ENCODE measurements at places on chromosomes 16 and 17. TPM values are rescaled to one million over a fixed set of nuclear protein-coding genes. Genes with fewer than 3 reads are reported as not detected.

Gene RAB11FIP4
- total RNA-seq: not detected

Gene NMRAL1
- total RNA-seq: 56.6 TPM

Gene DOC2A
- total RNA-seq: not detected

Gene RTN4RL1
- 0.10 TPM for total RNA-seq

Gene MT4
- total RNA-seq: not detected

Gene IRX3
- total RNA-seq: 0.65 TPM

Gene CLDN7
- 13.4 TPM for total RNA-seq

Gene IL17C
- total RNA-seq: 0.33 TPM

Gene PGS1
- 42.5 TPM for total RNA-seq

Gene KRTAP9-8
- not detected for total RNA-seq

Gene CDH15
- total RNA-seq: 0.33 TPM

Gene TP53TG3B
- total RNA-seq: not detected

Gene SHCBP1
- 23.8 TPM for total RNA-seq

Gene GAS7
- 0.10 TPM for total RNA-seq

Gene ADAD2
- 0.10 TPM for total RNA-seq
